ENCODE measurements at places on chromosomes 2 and 18. TPM values are rescaled to one million over a fixed set of nuclear protein-coding genes. Genes with fewer than 3 reads are reported as not detected.

SERPINB7 gene
- total RNA-seq = not detected

C2orf74 gene
- total RNA-seq = 46.9 TPM

PAX8 gene
- 4.0 TPM for total RNA-seq

DNA sequence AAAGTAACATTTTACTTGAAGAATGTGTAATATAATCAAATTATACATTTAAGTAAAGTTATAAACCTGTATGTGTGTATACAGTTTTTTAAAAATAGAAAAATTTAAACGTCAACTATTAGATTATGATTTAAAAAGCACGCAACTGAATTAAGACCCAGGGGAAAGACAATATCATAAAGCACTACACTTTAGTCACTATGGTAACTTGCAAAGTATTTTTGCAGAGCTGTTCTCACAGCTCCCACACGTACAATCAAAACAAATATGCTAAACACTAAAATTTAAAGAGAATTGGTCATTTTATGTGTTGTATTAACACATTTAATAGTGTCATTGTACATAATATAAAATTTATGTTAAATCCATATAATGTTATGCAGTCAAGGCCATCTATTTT is 59.7 kb downstream of the FTCDNL1 start:
- no peaks in the 10 kb centered on the region for H3K36me3 ChIP-seq
- DNase-seq = no peak
- H3K27me3 ChIP-seq = no peaks in the 10 kb centered on the region
- H3K4me3 ChIP-seq = no peak overlapping the region
- no peak overlapping the region for H3K27ac ChIP-seq

DNA sequence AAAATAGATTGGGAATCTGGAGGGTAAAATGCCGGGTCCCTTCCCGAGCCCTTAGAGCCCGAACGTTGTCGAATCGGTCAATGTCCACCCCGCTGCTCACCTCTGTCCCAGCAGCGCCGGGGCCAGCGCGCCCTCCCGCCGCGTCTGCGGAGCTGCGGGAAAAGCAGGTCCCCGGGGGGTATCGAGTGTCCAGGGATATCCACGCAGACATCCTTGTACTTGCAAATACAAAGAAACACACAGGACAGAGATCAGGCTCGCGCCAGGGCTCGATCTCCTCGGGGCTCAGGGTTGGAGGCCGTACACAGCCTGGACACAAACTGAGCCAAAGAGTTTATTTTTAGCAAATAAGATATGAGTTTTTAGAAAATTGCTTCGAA is 2.3 kb upstream of the GATA6 start:
- H3K4me3 ChIP-seq = peak overlapping the region; percentile 80
- H3K36me3 ChIP-seq = peaks cover 11% of the 10 kb centered on the region
- H3K4me1 ChIP-seq = peaks cover 60% of the 10 kb centered on the region
- H3K27ac ChIP-seq = peak overlapping the region; percentile 90
- no peak for DNase-seq

DNA sequence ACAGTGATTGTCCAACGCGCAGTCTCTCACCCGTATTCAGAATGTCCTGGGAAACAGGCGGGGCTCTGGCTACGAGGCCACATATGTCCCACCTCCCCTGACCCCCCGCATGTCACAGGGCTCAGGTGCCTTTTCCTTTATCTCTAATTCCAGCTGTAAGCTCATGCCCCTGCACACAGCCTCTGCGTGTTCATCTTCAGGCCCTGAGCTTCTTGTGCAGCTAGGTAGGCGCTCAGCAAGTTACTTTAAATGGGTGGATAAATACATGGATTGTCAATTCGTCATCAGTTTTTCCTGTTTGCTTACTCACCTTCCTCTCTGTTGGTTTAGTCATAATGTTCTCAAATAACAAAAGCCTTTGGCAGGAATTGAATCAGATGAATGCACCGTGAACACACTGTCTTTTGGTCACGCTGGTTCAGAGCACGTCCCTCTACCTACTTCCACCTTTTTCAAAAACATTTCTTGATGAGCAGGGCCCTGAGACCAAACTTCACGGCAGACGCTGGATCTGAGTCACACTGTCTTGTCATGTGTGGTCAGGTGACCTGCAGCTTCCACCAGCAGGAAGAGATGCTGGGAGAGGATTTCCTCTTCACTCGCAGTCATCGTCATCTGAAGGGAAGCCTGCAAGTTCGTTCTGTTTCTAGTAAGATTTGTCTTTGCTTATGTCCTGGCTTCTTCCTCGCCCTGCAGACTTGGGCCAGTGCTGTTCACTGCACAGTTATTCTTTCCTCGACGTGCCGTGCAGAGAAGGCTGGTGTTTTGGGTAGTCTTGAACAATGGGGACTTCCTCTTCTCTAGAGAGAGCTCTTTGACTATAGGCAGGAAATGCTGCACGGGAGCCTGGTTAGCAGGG is 138.1 kb downstream of the PTGR3 start:
- peaks cover under 1% of the 10 kb centered on the region for H3K36me3 ChIP-seq
- DNase-seq = peak; percentile 70
- peak overlapping the region; percentile 19 for H3K4me3 ChIP-seq
- no peaks in the 10 kb centered on the region for H3K27me3 ChIP-seq

EMILIN1 gene
- 51.1 TPM for total RNA-seq

GRCh38 chr2:191713837-191714236 is 35.9 kb downstream of the NABP1 start:
- H3K27me3 ChIP-seq = no peaks in the 10 kb centered on the region
- no peaks in the 10 kb centered on the region for H3K36me3 ChIP-seq
- H3K4me3 ChIP-seq = no peak overlapping the region

CHRND gene
- not detected for total RNA-seq

MROH2A gene
- total RNA-seq = not detected

GRCh38 chr2:49933711-49934110 is 779.4 kb upstream of the FSHR start:
- DNase-seq = no peak
- H3K4me1 ChIP-seq = no peaks in the 10 kb centered on the region
- no peaks in the 10 kb centered on the region for H3K36me3 ChIP-seq
- H3K27me3 ChIP-seq = no peaks in the 10 kb centered on the region
- H3K4me3 ChIP-seq = no peak overlapping the region

DNA sequence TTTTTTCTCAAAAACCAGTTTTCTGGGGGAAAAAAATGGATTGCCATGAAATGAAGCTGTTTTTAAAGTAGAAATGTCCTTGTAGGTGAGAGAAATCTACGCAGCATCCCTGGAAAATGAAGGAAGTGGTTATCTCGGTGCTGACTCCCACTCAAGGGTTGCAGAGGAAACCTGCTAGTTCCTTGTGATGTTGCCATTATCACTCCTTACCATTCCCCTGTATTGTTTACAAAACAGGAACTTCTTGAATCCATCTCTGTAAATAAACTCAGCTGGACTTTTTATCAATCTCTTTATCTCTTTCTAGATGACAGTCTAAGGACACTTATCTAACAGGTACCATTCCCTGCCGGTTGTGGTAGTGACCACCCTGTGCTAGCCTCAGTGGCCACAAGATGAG is 61.2 kb downstream of the FEZ2 start:
- no peaks in the 10 kb centered on the region for H3K4me1 ChIP-seq
- no peak overlapping the region for H3K4me3 ChIP-seq
- no peak for DNase-seq
- peaks cover 37% of the 10 kb centered on the region for H3K36me3 ChIP-seq

DNA sequence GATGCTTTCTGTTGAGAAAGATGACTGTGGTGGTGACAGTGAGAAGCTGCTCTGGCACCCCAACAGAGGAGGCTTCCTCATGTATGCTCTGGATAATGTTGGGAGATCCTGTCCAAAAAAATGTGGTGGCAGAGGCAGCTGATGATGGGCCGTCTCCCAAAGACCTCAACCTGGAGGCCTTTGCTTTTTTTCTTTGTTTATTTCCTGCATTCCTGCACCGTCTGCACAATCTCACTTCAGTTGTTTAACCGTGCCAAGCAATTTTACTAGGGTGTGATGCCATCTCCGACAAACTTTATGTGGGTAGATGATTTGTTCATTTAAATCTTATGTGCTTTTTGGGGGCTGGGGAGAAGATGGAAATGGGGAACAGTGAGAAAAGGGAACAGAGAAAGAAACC is 62.2 kb upstream of the IGFBP5 start:
- H3K36me3 ChIP-seq = no peaks in the 10 kb centered on the region
- no peak for DNase-seq
- no peaks in the 10 kb centered on the region for H3K27me3 ChIP-seq
- no peak overlapping the region for H3K27ac ChIP-seq

FN1 gene
- 622 TPM for total RNA-seq

Data from stomach (tissue), 19 donors.